Daoy (cell line): ENCODE measurements at places on chromosomes 16 and 17. TPM values are rescaled to one million over a fixed set of nuclear protein-coding genes. Genes with fewer than 3 reads are reported as not detected.

- no peak for DNase-seq
These were observed 149.4 kb downstream of the AATF start for GRCh38 chr17:37098152-37098551.

DNA sequence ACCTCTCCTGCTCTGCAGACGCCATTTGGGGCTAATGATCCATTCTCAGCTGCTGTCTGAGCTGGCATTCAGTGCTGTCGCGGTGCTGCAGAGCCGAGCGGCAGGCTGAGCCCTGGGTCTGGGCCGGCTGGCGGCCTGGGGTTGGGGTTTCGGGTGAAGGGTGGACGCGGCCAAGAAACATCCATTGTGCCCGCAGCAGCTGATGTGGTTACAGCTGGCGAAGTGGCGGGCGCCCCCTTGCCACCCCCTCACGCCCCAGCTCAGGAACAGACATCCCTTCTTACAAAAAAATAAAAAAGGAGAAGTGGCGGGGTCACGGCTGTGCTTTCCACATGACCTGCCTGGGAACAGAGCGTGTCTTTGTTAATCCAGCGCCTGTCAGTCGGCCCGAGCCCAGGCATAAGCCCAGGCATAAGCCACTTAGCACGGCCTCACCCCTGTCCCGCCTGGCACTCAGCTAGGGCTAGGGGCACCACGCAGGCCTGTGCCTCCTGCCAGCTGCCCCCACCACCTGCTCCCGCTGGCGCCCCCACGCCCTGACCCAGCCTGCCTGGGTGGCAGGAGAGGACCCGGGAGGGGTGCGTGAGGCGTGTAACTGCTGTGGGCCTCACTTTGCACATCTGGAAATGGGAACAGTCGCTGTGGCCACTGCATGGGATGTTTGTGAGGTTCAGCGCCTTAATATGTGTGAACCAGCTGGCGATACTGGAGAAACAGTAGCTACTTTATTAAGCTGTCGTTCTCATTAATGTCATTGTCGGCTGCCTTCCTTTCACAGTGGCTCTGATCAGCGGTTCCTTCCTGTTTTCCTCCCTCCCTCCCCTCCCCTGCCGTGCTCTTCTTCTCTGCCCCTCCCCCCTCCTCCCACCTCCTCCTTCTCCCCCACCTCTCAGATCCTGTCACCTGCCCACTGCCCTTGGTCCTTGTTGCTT, 197.7 kb upstream of the CIBAR2 start:
- no peak for DNase-seq

DNA sequence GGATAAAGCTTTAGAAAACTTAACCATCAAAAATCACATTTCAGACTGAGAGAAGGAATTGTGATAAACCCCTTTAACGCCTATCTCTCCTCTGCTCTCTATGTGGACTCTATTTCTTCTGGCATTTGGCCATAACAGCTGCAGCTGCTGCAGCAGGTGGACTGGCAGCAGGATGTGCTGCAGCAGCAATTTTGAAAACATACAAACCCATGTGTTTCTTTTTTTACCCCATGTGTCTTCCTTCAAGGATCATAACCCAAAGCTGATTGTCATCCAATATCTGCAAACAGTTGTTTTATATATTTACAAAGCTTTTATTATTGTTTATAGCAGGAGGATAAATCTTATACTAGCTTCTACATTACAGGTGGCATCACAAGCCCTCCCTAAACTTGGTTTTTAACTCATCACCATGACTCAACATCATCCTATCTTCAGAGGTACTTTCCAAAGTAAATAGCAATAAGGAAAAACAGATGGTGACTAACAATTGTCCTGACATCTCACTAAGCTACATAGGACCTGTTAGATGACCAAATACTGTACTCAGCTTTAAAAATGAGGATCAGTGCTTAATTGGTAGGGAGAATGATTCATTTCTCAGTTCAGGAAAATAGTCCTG, 14.5 kb upstream of the KRTAP9-2 start:
- DNase-seq = peak; percentile 29

GRCh38 chr16:76946879-76947278, 244.1 kb upstream of the MON1B start:
- peak; percentile 76 for DNase-seq

DNA sequence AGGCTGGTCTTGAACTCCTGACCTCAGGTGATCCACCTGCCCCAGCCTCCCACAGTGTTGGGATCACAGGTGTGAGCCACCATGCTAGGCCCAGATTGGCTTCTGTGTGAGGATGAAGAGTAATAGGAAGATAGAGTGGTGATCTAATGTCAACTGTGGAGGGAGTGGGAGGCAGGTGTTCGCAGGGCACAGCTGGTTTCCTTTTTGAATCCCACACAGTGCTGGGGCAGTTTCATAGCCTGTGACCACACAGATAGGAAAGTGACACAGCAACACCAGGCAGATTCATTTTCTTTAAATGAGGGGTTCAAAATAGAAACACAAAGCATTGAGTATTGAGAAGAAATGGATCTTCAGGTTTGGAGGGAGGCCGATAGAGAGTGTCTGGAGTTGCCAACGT, 540.3 kb downstream of the WWOX start:
- DNase-seq = no peak

- DNase-seq = no peak
These were observed 11.2 kb upstream of the SBK1 start for GRCh38 chr16:28280881-28281836.

DNA sequence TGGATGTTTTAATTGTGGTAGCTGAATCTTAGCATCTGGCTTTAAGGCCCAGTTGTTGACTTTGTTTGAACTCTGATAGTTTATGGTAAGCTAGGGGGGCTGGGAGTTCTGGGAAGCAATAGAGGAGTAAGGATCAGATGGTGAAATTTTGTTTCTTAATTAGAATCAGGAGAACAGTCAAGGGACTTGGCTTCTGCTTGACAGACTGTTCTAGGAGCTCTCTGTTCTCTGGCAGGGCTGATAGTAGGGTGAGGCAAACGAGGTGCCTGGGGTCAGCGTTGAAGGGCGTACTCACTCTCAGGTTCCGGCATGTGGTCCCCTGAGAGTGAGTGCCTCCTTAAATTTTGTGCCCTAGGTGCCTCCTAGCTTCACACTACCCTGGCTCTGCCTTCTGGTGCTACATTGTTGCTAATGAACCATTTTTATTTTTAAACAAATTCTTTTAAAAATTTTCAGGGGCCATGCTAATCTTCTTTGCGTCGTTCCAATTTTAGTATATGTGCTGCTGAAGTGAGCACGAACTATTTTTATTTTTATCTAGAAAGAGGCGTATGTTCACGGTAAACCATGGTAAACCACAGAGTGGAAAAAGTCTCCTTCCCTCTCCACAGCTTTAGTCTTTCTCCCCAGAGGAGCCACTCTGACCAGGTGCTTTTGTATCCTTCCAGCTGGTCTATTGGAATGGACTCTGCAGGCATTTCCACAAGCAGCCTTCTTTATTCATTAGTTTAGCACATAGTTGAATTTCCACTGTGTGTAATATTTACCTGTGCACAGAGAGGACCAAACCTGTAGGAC, 19.7 kb downstream of the SLC7A6 start:
- DNase-seq = no peak

- no peak for DNase-seq
These were observed at the start of gene SERPINF2 for GRCh38 chr17:1742371-1743087. Gene SERPINF2 (plus strand): TSS chr17:1742871. CDS start chr17:1744996, 2,125 bp downstream.

- no peak for DNase-seq
These were observed 26.8 kb upstream of the CIBAR2 start for GRCh38 chr16:85138825-85139627.

DNA sequence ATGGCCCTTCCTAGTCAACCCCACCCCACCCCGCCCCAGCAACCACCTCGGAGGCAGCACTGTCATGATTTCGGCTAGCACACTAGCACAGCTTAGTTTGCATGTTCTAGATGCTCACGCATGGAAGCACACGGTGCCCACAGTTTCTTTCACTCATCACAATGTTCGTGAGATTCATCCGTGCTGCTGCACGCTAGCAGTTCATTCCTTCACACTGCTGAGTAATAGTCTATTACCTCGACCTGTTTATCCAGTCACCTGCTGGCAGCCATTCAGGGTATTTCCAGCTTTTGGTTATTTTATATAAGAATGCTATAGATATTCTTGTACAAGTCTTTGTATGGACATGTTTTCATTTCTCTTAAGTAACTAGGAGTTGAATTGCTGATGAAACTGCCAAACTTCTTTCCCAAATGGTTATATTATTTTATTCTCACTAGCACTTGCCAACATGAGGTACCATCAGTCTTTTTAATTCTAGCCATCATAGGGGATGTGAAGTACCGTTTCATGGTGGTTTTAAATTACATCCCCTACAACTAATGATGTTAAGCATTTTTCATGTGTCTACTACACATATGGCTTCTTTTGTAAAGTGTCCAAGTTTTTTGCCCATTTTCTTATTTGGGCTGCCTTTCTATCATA, 75.7 kb downstream of the CYTH1 start:
- DNase-seq = peak; percentile 96

DNA sequence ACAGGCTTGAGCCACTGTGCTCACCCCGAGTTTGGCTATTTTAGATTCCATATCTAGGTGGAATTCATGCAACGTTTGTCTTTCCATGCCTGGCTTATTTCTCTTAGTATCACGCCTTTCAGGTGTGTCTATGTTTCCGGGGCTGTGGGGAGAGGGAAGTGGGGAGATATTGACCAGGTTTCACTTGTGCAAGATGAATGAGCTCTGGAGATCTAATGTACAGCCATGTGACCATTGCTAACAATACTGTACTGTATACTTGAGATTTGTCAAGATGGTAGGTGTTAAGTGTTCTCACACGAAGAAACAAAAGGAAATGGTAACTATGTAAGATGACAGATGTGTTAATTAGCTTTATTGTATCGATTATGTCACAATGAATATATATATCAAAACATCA, 199.6 kb downstream of the SHISA9 start:
- no peak for DNase-seq

- no peak for DNase-seq
These were observed 38.4 kb upstream of the ARL4D start for GRCh38 chr17:43360376-43360738.

DNA sequence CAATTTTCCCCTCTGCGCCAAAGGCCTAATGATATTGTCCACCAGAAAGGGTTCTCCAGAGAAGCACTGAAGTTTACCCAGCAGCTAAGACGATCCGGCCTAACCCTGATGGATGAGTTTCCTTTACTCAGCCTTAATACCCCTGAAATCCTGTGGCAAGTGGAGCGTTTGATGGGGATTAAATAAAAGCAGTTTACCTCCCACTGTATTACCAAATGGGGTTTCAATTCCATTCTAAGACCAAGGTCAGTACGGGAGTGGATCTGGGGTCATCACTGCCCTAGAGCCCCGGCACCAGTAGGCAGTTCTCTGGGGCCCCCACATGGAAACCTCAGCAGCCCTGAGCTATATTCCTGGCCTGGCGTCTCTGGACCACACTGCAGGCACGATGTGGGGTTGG, 97.1 kb upstream of the NOL11 start:
- DNase-seq = no peak

DNA sequence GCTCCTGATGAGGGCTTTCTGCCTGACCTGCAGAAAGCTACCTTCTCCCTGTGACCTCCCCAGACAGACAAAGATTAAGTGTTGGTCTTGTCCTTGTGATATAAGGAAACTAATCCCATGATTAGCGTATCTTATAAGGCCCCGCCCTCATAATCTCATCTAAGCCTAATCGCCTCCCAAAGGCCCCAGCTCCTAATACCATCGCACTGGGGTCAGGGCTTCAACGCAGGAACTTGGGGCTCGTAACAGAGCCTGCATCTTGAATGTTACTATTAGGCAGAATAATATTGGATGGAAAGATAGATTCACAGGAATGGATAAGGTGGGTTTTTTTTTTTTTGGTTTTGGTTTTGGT, 78.9 kb downstream of the C16orf95 start:
- no peak for DNase-seq

- no peak for DNase-seq
These were observed 11.3 kb upstream of the USP31 start for GRCh38 chr16:23160574-23160973.

GRCh38 chr16:70380248-70380918, 33.7 kb downstream of the DDX19A start:
- DNase-seq = peak; percentile 91

DNA sequence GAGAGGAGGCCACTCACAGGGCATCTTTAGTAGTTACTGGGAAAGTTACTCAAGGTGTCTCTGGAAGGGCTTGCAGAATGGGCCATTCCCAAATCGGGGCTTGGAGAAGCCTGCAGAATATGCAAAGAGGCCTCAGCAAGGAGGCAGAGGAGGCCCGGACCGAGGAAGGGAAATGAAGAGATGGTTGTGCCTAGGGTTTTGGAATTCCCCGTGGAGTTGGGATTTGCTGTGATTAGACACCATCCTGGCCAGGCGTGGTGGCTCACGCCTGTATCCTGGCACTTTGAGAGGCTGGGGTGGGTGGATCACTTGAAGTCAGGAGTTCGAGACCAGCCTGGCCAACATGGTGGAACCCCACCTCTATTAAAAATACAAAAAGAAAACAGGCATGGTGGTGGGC, 193.0 kb downstream of the IRF8 start:
- no peak for DNase-seq

- no peak for DNase-seq
These were observed 35.8 kb upstream of the ZFP90 start for GRCh38 chr16:68503334-68503733.

DNA sequence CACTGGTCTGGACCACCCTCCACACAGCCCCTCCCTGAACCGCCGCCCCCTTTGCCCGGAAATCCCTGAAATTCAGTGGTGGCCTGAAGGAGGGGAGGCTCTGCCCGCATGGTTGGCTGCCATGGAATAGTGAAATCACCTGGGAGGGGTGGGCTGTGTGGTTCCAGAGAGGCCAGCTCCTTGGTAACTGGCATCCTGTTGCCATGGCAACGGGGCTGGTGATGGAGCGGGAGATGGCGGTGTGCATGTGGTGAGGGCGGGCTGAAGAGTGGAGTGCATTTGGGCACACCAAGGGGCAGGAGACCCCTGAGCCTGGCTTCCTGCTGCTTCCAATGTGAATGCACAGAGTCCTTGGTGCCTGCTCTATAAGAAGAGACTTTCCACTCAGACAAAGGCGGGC, 2.4 kb downstream of the EFNB3 start:
- DNase-seq = no peak

GRCh38 chr17:39929646-39930407, 2.3 kb downstream of the LRRC3C start:
- peak; percentile 34 for DNase-seq

GRCh38 chr16:9370061-9370491, 278.6 kb downstream of the HAPSTR1 start:
- no peak for DNase-seq

GRCh38 chr16:83983491-83983890, 15.4 kb downstream of the NECAB2 start:
- no peak for DNase-seq

- no peak for DNase-seq
These were observed 30.2 kb downstream of the TANC2 start for GRCh38 chr17:62996221-62996620.

- DNase-seq = no peak
These were observed 41.5 kb downstream of the TMEM235 start for GRCh38 chr17:78272914-78273258.

Gene EFCAB5
- 0.03 and 0.23 TPM in 2 replicates for total RNA-seq

Gene C17orf107
- 0.17 TPM in 1 of 2 replicates, not detected in the other for total RNA-seq

Gene TMEM101
- 27.9 and 31.9 TPM in 2 replicates for total RNA-seq

Gene PYDC1
- total RNA-seq = not detected in 2 replicates

Gene SLC22A31
- not detected in 2 replicates for total RNA-seq

Gene DLX4
- total RNA-seq = 0.11 TPM in 1 of 2 replicates, not detected in the other

Gene HASPIN
- 11.0 and 12.7 TPM in 2 replicates for total RNA-seq

Gene KRTAP2-3
- total RNA-seq = not detected in 2 replicates

Gene DDX52
- 22.2 and 26.7 TPM in 2 replicates for total RNA-seq

Gene CD2BP2
- total RNA-seq = 63.1 and 64.5 TPM in 2 replicates

Gene PLEKHG4
- total RNA-seq = 31.7 and 45.0 TPM in 2 replicates

Gene SLC43A2
- 11.5 and 11.9 TPM in 2 replicates for total RNA-seq

Gene ABCA10
- 0.06 TPM in 1 of 2 replicates, not detected in the other for total RNA-seq
